ENCODE measurements at places on chromosomes 6 and 20.

GRCh38 chr6:89999154-89999553, 104.9 kb downstream of the GJA10 start:
- DNase-seq = no peak

GRCh38 chr20:62879275-62880146, 17.9 kb upstream of the TCFL5 start:
- DNase-seq = no peak

GRCh38 chr20:61042506-61043385, 209.3 kb upstream of the CDH4 start:
- no peak for DNase-seq

GRCh38 chr6:159875194-159875593, 15.6 kb upstream of the MAS1 start:
- DNase-seq = no peak

DNA sequence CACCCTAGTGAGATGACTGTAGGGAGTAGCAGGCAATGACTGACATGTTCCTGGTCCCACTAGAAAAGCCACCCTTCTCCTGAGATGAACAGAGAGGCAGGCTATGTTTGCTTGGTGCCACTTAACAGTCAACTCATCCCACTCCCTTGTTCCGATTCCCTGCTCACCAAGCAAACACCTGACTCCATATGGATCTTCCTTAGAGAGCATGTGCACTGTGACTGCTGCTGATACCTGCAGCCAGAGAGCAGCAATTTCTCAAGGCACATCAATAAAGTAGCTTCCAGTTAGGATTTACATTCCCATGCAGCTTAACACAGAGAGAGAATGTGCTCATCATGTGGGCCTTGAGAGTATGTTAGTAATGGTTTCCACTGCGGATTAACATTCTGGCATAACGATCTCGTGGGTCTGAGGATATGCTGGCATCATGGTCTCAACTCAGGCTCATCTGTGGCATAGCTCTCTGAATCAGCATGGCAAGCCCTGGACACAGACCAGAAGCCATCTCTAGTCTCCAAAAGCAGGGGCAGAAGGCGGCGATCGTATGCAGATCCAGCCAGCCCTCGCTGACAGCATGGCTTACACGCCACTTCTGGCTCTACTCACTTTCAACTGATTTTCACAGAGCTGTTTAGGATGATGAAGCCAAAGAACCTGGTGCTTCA, 43.9 kb downstream of the ATXN1 start:
- DNase-seq = no peak

DNA sequence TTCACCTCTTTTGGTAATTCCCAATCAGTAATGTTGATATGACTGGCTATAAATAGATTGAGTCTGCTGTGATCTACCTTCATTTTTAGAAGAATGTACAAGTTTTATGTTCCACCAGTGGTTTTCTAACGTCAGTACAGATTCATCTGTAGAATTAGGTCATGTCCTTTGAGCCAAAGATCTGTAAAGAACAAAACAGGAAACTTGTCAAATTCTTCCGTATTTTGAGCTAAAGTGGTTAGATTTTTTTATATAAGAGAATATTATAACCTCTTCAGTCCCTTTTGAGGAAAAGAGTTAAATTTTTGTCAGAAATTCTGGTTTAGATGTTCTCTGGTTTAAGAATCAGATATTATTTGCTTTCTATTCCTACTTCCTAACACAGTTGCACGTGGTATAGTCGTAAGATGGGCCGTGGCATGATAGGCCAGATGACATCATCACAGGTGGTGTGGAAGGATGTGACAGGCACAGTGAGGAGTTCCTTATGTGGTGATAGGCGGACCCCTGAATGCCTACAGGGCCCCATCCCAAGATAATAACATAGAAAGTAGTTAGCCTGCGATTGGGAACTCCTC, 62.3 kb downstream of the SNX9 start:
- DNase-seq = peak; percentile 29
